AG08396 (cell line): ENCODE measurements at places on chromosomes 4 and X.

GRCh38 chr4:121122661-121123060, 41.5 kb downstream of the TNIP3 start:
- no peak for DNase-seq

DNA sequence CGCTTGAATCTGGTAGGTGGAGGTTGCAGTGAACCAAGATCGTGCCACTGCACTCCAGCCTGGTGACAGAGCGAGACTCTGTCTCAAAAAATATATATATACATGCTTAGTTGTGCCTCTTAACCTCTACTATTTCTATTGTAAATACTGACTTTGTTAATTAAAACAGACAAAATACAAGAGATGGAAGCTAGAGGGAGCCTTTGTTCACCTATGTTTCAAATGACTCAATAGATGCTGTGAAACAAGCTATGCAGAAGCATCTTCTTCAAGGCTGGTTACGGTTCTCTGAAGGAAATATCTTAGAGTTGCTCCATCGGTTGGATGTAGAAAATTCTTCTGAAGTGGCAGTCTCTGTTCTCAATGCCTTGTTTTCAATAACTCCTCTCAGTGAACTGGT, 6.2 kb downstream of the NCAPG start:
- DNase-seq = peak; percentile 33

GRCh38 chrX:48458711-48459110, 11.3 kb downstream of the SLC38A5 start:
- DNase-seq = peak; percentile 1

GRCh38 chr4:11196927-11197522, 231.7 kb downstream of the HS3ST1 start:
- no peak for DNase-seq

GRCh38 chr4:146278986-146279385, 64.6 kb downstream of the REELD1 start:
- DNase-seq = no peak

DNA sequence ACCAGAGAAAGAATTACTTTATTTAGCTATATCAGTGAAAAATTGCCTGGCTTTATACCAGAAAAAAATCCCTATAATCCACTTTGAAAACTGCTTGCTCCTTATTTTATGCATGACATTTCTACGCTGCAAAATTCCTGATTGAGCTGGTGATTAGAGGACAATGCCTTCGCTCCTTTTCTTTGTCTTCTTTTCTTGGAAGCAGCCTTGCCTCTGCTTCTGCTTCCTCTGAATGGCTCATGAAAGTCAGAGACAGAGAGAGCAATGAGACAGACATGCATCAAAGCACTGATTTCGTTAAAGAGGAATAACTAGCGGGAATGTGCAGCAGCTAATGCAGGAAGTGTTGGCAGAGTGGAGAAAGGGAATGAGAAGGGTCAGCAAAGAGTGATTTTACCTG, 294.3 kb upstream of the IGFBP7 start:
- DNase-seq = no peak

DNA sequence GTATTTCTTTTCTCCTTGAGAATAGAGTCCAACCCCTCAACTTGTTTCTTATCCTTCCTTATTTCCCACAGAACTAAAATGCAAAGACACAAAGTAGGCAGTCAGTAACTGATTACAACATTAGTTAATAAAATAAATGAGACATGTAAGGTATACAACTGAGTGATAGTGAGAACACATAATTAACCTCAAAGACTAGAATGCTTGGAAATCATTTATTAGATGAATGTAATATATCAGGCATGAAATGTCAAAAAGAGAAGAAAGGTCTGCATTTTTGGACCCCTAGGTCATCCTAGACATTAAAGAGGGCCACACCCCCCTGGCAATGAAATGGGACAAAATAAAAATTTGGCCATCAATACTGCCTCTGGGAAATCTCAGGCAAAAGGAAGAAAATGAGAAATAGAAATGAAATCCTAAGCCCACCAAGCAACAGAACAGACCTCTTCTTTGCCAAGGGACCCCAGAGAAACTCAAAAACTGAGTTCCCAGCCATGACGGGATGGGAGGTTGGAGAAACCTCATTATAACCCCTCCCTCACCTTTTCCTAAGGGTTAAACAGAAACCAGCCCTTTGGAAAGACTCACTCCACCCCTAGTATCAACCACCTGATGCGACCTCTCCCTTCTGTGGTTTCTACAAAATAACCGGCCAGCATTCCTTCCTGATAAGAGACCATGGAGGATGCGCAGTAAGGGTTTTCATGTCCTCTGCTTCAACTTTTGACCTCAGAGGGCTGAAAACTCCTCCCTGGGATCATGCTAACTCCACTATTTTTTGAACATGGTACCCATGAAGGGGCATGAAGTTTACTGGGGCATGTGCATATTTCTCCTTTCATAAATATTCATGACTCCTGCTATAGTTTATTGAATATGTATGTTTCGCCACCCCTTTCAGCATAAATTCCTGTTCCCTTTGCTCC, 90.0 kb upstream of the EXOC1L start:
- no peak for DNase-seq

DNA sequence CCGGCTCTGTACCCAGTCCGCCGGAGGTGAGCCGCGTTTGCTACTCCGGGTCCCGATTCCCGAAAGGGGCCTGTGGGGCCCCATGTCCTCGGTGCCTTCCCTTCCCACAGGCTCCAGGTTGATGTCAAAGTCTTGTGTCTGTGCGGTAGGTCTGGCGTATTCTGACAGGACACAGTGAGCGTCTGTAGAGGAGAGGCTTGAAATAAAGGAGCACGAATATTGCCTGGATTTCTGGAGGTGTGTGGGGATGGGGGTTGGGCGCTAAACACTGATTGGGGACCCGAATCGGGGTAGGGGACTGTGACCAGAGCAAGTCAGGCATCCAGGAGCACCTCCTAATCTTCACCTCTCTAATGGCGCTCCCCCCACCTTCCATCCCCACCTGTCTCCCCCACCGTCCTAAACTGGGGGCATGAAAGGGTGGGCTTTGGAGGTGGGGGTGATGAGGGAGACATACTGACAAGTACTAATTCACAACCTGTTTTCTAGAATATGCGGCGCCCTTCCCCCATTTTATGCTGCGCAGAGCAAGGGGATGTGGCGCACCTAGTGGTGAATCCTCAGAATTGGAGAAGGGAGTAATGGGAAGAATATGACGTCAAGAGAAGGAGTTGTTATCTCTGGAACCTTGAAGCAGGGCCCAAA, 855 bp downstream of the GPRASP2 start:
- peak; percentile 48 for DNase-seq

DNA sequence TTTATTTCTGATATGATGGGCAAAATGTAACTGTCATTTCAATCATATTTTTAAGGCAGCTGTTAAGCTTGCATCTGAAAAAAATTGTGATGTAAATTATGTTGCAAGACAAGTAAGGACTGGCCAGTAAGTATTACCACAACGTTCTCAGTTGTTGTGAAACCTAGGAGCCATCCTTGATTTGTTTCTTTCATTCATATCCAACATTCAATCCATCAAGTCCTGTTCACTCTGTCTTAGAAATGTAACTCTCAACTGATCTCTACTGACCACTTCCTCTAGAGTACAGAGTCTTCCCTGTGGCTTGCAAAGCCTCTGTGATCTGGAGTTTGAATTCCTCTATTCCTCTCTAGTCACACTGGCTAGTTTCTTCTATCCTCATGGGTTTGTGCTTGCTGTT, 161.4 kb upstream of the MAD2L1 start:
- DNase-seq = no peak
